ENCODE measurements at places on chromosomes 7 and 10. TPM values are rescaled to one million over a fixed set of nuclear protein-coding genes. Genes with fewer than 3 reads are reported as not detected.

SPDYE16 gene
- not detected for total RNA-seq

RBP4 gene
- total RNA-seq = not detected

ENKUR gene
- total RNA-seq = not detected

GTF2I gene
- 71.4 TPM for total RNA-seq

AKR1E2 gene
- total RNA-seq = 6.4 TPM
